ENCODE measurements at places on chromosomes 6 and 20. TPM values are rescaled to one million over a fixed set of nuclear protein-coding genes. Genes with fewer than 3 reads are reported as not detected.

The SLC23A2 gene
- 14.7 TPM for polyA plus RNA-seq

- DNase-seq = no peak
These were observed 45.6 kb upstream of the ARFGEF2 start for GRCh38 chr20:48875914-48876240.

DNA sequence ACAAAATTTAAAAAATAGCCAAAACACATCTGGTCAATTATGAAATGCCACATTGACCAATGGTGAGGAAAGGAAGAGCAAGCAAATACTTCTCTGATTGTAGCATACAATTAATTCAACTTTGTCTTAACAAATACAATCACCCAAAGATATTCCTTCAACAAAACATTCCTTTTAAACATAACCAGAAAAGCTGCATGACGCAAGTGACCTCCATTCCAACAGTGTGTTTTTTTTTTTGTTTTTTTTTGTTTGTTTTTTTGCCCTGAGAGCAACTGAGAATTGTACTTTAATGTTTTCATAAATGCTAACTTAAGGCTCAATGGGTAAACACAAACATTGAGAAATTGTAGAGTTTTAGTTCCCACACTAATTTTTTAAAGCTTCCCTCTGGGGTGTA lies 184.4 kb downstream of the PTPRK start:
- no peak for DNase-seq

The IL17A gene
- not detected for polyA plus RNA-seq

All from keratinocyte (primary cell).